Stimulated activated CD4-positive, alpha-beta T cell treated with anti-CD3 and anti-CD28 coated beads, Interleukin-4, amount 100 ng/mL, for 48 hours (primary cell): ENCODE measurements at places on chromosomes 13 and 19.

DNA sequence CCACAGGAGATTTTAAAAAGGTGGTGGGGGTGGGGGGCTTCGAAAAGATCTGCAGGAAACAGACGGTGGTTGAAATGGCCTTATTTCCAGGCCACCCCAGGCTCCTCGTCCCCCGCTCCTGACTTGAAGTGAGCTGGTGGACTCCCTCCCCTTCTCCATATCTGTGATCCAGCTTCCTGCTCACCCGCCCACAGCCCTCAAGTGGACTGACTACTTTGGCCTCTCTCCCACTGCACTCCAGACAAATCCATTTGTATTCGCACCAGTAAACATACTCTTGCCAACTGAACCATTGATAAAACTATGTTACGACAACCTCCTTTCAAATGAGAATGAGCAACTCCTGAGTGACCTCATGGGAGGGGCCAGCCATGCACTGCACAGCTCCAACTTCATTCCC lies 259.5 kb downstream of the COL4A1 start:
- DNase-seq: no peak

DNA sequence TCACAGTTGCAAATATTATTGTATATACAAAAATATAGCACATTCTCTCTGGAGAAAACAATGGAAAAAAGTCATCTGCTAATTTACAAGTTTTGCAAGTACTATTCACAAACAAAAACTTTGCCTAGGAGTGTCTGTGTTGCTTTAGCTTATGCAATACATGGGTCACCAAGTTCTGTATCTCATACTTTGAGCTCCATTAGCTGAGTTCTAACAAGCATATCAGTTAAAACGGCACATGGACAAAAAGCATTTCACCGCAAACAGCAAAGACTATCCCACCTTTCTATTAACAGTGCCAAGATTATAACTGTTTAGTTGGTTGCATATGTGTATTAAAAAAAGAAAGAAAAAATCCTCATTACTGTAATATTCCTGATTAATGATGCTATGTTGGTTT lies 4.6 kb downstream of the SPRY2 start:
- no peak for DNase-seq

DNA sequence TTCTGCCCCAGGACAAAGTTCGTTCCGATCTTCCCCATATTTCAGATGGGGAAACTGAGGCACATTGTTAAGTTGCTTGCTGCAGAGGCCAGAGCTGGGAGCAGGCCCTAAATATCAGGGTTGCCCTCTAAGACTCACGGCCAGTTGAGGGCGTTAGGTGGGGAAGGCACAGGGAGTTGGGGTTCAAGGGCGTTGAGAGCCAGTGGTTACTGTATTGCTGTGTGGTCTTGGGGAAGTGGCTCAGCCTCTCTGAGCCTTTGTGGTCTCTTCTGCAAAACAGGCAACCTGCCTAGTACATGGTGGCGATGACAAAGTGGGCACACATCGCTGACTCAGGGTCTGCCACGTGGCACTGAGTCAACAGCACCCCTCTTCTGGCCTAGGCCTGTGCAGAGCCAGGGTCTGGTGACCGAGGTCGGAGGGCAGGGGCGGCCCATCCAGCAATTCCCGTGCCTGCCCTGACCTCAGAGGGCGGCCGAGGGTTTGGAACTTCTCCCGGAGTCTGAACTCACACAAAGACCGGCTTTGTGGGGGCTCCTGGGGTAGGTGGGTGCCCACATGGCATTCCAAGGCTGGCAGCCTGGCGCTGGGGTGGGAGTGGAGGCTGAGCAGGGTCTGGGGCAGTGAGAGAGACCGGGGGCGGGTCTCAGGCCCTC lies 10.2 kb downstream of the TNFAIP8L1 start:
- no peak for DNase-seq

GRCh38 chr13:89923736-89924135 lies 1423.8 kb upstream of the MIR17HG start:
- DNase-seq: no peak

- peak; percentile 47 for DNase-seq
These were observed 6.0 kb downstream of the A1BG start for GRCh38 chr19:58346961-58347929.

DNA sequence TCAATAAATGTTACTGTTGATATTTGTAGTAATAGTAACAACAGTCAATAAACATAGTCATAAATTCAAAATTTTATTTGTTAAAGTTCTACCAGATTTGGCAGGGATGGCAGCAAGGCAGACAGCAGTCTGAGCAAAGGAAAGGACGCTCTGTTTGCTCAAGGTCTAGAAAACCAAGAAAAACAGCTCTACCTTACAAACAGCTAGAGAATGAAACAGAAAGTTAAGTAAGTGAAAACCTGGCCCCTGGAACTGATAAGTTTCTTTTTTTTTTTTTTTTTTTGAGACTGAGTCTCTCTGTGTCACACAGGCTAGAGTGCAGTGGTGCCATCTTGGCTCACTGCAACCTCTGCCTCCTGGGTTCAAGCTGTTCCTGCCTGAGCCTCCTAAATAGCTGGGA lies 27.9 kb downstream of the ENOX1 start:
- no peak for DNase-seq

DNA sequence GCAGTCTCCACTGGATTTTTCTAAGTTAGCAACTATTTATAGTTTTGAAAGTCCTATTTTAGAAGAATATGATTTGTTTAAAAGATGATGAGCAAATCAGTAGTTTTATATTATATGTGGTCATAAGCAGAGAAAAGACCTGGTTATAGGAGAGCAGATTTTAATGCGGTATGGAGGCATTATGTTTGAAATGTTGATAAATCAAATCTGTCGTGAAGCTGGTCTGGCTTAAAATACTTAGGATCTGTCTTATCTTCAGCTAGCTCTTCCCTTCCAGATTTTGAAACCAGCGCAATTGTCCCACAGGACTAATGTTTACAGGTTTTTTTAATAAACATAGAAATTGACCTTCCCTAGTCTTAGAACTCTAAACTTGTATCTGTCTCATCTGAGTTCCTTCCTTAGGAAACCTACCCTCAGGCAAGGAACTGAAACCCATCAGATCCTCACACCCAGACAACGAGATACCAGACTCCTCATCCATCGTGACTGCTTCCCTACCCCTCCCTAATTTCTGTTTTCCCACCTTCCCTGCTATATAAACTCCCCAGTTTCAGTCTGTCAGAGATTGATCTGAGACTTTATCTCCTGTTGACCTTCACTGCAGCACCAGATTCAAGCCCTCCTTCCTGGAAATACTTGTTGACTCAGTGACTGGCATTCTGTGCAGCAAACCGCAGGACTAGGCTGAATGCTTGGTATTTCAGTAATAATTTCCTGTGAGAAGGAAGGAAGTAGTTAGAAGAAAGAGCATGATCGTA lies 37.8 kb upstream of the CXCL17 start:
- DNase-seq: no peak

DNA sequence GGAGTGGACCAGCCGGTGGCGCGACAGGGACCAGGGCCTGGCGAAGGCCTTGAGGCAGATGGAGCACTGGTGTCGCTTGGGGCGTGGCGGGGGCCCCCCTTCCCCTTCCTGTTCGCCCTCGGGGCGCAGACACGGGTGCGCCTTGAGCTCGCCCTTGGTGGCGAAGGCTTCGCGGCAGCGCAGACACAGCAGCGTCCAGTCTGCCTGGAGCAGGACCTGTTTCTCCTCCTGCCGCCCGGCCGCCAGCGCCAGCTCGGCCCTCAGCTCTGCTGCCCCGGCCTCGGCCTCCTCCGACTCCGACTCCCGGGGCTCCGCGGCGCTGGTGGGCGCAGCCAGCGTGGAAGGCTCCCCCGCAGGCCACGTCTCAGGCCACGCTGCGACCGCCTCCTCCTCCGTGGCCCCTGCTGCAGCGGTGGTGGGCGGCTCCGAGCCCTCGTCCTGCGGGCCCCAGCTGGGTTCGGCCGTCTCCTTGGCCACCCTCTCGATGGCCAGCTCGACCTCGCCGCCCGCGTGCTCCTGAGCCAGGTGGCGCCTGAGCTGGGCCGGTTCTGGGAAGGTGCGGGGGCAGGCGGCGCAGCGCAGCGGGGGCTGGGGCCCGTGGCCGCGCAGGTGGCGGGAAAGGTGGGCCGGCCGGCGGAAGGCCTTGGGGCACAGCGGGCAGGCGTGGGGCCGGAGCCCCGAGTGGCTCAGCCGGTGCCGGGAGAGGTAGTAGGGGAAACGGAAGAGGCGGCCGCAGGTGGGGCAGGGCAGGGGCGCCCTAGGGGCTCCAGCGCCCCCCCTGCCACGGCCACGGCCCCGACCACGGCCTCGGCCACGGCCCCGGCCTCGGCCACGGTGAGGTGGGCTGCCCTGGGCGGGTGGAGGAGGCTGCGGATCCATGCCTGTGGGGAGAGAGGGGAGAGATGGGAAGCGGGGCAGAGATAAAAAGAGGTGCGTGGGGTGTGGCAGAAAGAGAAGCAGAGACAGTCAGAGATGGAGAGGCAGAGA lies 1.6 kb downstream of the ZNF579 start:
- no peak for DNase-seq

DNA sequence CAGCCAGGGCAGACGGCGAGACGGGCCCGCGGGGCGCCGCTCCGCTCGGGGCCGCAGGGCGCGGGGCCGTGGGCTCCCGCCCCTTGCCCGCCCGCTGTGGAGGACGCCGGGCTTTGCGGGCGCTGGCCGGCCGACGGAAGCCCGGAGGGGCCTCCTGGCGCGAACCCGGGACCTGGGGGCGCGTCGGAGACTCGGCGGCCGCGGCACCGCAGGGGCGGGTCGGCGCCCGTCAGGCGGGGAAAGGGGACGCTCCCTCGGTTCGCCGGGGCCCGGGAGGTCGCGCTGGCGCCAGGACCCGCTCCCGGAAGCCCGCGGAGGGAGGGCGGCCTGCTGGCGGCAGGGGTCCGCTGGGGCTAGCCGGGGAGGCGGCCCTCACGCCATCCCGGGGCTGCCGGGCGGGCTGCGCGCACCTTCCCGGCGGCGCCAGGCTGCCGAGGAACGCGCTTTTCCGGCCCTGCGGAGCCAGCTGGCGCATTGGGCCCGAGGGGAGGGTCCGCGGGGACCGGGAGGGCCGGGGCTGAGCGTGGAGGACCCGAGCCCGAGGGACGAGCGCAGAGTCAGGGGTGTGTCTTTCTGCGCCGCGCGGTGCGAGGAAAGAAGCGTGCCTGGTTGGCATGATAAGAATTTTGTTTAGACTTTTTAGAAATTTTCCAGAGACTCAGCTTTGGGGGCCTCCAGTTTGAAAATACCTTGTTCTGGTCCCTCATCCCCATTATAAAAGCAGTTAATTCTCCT lies 511 bp downstream of the GARRE1 start:
- peak; percentile 20 for DNase-seq
